Purkinje cell (primary cell): ENCODE measurements at places on chromosomes 6 and 20. TPM values are rescaled to one million over a fixed set of nuclear protein-coding genes. Genes with fewer than 3 reads are reported as not detected.

Gene TGM3
- 0.27 TPM in 1 of 2 replicates, not detected in the other for polyA plus RNA-seq

Gene DEF6
- 0.66 and 2.3 TPM in 2 replicates for polyA plus RNA-seq

Gene PI3
- polyA plus RNA-seq, result not detected in 2 replicates

Gene ZFP57
- 0.20 TPM in 1 of 2 replicates, not detected in the other for polyA plus RNA-seq
